ENCODE measurements at places on chromosomes 11 and 22.

- no peak for DNase-seq
These were observed 14.3 kb downstream of the OR52K1 start for GRCh38 chr11:4496557-4497248.

DNA sequence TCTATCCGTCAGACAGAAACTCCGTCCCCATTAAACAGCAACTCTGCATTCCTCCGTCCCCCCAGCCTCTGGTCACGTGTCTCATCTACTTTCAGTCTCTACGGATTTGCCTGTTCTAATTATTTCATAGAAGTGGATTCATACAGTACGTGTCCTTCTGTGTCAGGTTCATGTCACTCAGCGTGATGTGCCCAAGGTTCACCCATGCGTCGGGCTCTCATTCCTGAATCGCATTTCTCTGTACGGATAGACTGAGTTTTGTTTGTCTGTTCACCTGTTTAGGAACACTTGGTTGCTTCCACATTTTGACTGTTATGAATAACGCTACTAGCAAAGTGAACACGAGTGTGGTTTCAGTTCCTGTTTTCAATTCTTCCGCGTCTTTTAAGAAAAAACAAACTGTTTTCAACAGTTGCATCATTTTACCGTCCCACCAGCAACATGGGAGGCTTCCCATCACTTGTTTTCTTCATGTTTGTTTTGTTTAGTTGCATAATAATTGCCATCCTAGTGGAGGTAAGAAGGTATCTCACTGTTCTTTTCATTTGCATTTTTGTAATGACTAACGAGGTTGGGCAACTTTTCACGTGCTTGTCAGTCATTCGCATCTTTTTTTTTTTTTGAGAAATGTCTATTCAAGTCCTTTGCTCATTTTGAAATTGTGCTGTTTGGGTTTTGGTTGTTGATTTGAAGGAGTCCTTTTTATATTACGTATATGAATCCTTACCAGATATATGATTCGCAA is 8.9 kb upstream of the NLRP6 start:
- no peak for DNase-seq

- DNase-seq = no peak
These were observed 38.0 kb downstream of the ETS1 start for GRCh38 chr11:128549256-128549944.

DNA sequence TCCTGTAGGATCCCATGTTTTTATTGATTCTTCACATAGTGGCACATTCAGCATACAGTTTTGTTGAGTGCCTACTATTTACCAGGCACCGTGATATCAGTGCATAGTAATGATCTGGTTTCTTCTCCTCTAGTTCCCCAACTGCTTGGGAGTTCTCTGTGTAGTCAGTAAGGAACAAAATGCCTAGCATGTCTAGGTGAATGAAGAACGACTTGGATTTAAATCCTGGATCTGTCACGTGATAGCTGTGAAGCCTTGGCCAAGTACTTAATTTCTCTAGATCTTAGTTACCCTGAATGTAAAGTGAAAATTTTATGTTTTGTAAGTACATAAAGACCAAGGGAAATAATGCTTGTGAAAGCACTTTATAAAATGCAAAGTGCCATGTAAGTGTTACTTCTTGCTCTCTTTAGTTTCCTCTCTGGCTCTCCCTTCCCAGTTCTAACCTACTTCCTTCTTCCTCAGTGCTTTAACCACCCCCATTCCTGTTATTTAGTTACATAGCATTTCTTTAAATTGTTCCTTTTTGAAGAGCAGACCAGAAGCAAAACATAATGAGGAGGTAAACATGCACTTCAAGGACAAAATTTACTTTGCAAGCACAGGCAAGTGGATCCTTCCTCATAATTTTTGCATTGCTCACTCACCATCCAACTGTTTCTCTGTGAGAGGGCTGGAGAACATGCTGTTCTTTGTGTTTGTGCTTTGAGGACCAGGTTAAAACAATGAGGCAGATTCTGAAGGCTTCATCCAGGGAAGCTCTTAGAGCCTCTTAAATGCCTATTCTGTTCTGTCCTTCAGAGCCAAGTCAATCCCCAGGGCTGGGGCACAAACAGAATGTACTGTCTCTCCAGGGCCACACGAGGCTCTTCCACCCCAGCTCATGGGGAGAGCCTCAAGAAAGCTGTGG is 353.9 kb upstream of the TENM4 start:
- no peak for DNase-seq

DNA sequence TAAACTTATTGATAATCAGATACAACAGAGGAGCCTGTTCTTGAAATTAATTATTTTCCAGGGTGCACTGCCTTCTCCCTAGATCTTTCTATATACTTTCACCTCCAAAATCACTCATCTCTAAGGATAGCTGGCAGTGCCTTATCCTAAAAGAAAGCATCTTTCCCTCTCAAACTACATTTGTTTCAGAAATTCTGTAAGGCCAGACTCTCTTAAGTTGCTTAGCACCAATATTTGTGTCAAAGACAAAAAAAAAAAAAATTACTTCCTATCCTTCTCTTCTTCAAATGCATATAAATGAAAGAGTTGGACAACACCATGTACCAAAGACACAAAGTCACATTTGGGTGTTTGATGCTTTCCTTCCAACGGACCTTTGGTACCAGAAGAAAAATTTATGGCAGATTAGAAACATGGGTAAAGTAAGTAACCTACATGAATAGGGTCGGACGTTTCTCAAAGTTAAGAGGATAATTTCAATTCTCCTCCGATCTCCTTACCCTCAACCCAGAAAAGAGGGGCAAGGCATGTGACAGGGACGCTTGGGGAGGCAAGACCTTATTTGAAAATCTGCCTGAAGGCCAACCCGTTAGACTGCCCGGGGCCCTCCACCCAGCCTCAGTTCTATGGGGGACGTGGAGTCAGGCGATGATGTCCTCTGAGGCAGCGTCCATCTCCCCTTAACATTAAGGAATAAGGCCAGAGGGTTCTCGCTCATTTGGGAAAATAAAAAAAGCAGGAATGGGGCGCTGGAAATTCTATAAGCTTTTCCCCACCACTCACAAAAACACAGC is 66.3 kb downstream of the ETS1 start:
- DNase-seq = no peak

DNA sequence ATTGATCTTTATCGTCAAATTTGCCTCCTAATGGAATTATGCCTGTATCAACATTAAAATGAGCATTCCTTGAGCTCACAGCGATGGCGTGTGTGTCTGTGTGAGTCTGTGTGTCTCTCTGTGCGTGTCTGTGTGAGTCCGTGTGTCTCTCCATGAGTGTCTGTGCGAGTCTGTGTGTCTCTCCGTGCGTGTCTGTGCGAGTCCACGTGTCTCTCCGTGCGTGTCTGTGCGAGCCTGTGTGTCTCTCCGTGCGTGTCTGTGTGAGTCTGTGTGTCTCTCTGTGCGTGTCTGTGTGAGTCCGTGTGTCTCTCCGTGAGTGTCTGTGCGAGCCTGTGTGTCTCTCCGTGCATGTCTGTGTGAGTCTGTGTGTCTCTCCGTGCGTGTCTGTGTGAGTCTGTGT is 326.5 kb upstream of the B3GAT1 start:
- DNase-seq = no peak

- peak; percentile 29 for DNase-seq
These were observed 6.5 kb downstream of the POU2AF1 start for GRCh38 chr11:111372538-111372937.

GRCh38 chr22:26241361-26241760 is 72.1 kb downstream of the SEZ6L start:
- no peak for DNase-seq

Data from NCI-H2171 (cell line).